ENCODE measurements at places on chromosomes 2 and 18.

GRCh38 chr2:36530178-36530982 is 67.6 kb downstream of the FEZ2 start:
- DNase-seq: no peak

GRCh38 chr2:56749152-56749752 is 565.5 kb downstream of the CCDC85A start:
- peak; percentile 6 for DNase-seq

DNA sequence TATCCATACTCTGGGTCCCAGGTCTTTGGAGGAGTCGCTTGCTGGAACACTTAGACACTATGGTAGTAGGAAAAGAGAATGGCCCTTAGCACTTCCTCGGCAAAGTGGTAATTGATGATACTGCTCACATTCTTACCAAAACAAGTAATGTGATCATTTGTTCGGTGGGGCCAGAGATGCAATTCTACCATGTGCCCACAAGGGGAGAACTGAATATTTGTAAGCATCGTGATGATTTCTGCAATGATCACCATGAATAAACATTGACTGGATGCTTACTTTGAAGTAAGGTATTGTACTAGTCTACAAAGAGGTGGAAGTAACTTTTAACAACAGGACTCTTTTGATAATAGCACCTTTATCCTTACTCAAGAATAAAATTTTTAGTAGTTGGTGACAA is 109.7 kb downstream of the CD8B2 start:
- no peak for DNase-seq

GRCh38 chr2:207993151-207993763 is 32.1 kb downstream of the PLEKHM3 start:
- no peak for DNase-seq

DNA sequence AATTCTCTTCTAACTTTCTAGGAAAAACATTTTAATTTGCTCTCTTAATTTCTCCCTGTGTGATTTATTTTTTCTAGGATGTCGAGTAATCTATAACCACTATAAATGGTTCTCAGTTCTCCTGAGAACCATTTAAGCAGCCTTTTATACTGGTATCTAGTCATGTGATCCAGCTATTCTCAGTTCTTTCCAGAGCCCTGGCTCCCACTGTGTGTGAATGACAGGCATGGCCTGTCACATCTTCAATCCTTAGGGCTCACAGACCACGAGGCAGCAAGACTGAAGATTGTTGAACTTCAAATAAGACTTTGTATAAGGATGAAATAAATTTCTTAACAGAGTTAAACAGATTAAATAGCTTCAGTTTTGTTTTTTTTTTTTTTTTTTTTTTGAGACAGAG is 219.4 kb downstream of the HNMT start:
- DNase-seq: no peak

- no peak for DNase-seq
These were observed 1.6 kb downstream of the KLHL29 start for GRCh38 chr2:23386339-23387220.

- DNase-seq: no peak
These were observed 983 bp downstream of the CXXC1 start for GRCh38 chr18:50286391-50287027.

- no peak for DNase-seq
These were observed 93.4 kb downstream of the TWIST2 start for GRCh38 chr2:238941262-238941792.

GRCh38 chr2:155980941-155981560 is 351.5 kb downstream of the NR4A2 start:
- DNase-seq: no peak

DNA sequence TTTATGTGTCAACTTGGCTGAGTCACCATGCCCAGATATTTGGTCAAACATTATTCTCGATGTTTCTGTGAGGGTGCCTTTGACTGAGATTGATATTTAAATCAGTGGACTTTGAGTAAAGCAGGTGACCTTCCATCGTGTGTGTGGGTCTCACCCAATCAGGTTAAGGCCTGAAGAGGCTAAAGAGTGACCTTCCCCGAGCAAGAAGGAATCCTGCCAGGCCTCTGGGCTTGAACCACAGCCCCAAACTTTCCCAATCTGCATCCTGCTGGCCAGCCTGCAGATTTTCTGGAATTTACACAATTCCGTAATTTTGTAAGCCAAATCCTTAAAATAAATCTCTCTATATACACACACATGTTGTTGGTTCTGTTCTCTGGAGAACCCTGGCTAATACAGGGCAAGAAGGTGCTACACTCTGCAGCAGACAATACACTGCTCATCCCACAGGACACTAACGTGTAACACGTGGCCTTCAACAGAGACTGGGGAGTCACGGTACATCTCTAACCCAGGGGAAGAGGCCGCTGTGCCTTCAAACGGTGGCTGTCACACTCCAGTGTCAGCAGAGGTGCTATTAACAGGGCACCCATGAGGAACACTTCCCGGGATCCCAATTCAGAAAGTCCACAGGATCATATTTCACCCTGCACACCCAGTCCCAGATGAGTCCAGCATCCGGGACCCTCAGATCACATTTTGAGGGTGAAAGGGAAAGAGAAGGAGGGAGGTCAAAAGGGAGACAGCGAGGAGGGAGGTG is 113.1 kb upstream of the ID2 start:
- no peak for DNase-seq

DNA sequence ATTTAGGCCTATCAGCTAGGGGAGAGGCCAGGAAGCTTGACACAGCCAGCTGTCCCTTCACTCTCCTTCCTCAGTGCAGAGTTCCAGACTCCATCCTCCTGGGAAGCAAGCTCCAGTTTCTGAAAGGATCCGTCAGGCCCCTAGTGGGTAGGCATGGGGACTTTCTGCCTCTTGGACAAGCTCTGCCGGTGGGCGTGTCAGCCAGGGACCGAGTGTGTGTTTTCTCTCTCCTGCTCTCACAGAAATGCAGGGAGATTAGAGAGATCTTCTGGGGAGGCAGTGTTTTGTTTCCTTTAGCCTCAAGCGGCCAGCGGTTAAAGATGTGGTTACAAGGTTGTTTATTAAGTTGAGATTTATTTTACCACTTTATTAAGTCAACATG is 29.9 kb upstream of the OTOS start:
- no peak for DNase-seq

GRCh38 chr18:59846814-59847490 is 52.8 kb upstream of the PMAIP1 start:
- DNase-seq: no peak

GRCh38 chr2:56147907-56148306 is 35.9 kb upstream of the CCDC85A start:
- DNase-seq: no peak

GRCh38 chr2:115807276-115807675 is 1364.8 kb downstream of the DPP10 start:
- no peak for DNase-seq

DNA sequence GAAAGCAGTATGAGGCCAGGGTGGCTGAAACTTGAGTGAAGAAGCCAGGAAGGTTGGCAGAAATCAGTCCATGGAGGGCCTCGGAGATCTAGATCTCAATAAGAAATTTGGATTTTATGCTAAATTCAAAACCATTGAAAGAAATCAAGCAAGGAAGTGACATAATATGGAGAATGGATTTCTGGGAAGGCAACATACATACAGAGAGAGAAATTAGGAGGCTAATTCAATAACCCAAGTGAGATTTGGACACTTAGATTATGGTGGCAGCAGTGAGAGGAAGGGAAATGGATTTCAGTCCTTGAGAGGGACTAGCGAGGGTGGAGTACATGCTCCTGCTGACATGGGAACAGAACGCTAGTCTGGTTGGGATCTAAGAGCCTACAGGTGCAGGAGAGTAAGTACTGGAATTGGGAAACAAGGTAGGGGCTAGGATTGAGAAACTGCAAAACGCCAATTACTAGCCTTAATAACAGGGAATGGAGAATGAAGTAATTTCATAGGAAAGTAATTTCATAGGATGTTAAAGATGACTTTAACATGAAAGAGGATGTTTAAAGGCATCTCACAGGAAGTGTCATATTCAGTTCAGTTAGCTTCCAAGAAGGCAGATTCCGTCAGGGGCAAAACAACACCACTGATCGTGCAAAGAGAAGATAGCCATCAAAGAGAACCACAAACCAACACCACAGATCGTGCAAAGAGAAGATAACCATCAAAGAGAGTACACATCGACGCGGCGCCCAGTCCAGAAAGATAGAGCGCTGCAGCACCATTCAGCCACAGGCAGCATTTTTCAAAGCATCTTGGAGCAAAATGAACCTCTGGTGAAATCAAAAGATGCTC is 27.2 kb downstream of the CDKL4 start:
- DNase-seq: no peak

- no peak for DNase-seq
These were observed 2.6 kb downstream of the NRP2 start for GRCh38 chr2:205684871-205685313.

GRCh38 chr18:23274638-23275482 is 139.6 kb downstream of the CABLES1 start:
- no peak for DNase-seq

DNA sequence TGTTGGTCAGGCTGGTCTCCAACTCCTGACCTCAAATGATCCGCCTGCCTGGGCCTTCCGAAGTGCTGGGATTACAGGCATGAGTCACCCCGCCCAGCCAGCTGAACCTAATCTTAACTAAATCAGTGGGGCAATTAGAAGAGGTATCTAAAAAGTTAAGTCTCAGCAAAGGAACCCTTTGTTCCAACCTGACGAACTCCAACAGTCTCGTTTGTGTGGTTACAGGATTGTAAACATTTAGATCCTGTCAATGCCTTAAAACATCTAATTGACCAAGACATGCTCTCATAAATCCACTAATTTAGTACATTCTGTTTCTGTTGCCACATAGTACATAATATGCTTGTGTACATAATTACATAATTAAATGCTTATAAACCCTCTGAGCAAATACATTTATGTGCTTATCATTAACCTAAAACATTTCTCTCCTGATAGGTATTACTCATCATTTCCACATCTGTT is 31.1 kb upstream of the STK39 start:
- DNase-seq: no peak

DNA sequence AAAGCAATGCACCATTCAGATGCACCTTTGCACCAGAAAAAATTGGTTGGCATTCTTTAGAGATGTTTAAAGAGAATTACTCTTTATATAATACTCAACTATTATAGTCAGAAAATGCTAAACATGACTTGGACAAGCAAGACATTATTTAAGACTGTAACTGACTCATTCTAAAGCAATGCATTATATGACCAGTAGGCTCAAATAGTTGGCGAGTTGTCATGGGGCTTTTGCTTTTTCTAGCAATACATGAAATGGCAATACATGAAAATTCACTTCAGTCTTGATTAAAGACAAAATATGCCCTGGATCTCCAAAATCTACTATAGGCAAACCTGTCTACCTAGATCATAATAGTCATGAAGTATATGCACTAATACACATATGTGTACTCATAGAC is 216.9 kb upstream of the VWC2L start:
- DNase-seq: no peak

- DNase-seq: no peak
These were observed 20.9 kb downstream of the MTCL1 start for GRCh38 chr18:8726281-8726680.

GRCh38 chr2:139924070-139924469 is 1143.9 kb upstream of the NXPH2 start:
- no peak for DNase-seq

- DNase-seq: no peak
These were observed 36.9 kb downstream of the HJURP start for GRCh38 chr2:233817361-233817911.

- DNase-seq: no peak
These were observed 290.4 kb upstream of the TNP1 start for GRCh38 chr2:217150236-217150635.

GRCh38 chr18:75280427-75281280 is 70.1 kb downstream of the TSHZ1 start:
- DNase-seq: no peak

DNA sequence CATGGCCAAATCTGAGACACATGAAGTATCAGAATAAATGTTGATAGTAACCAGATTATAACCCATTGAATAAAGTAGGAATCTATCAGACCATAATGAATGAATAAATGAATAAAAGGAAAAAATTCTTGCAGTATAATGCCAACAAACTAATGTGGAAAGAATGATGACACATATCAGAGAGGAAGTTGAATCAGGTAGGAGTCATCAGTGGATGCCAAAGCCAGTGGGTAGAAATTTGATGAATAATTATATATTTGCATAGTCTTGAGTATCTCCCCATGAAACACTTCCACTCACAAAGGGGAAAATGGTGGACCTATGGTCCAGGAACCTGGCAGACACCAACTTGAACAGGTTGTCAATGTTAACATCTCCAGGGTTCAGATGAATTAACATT is 68.6 kb downstream of the GALNT3 start:
- no peak for DNase-seq

GRCh38 chr2:216885117-216885553 is 25.3 kb upstream of the TNP1 start:
- DNase-seq: no peak

DNA sequence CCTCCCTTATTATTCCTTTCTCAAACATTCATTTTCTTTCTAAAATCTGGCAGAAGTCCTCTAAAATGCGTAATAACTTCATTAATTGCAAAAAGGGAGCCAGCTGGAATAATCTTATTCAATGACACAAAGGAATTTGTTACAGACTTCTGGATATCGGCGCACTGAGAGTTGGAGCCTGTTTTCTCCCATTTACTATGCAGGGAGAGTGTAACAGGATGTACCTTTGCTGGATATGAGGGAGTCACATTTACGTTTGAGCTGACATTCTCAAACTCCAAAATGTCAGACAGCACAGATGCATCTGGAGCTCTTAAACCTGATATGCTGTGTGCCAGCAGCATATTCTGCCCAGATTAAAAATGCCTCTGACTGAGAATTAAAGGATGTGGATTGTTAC is 275.3 kb downstream of the TMX3 start:
- DNase-seq: no peak

DNA sequence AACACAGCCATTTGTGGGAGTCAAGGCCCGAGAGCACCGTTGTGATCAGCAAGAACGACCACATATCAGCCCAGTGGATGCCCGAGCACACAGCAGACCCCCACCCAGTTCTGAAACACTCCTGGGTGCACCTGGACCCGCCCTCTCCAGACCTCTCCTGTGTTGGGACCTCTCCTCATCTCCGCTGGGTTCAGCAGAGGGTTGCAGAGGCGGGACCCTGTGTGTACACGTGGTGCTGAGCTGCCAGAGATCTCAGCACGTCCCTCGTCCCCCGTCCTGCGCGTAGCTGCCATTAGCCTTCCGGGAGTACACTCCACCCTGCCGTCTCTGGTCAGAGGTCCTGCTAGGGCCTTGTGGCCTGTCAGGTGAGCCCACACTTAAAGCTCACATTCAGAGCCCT is 51.7 kb downstream of the ADI1 start:
- no peak for DNase-seq
